ENCODE measurements at places on chromosomes 1 and 21.

GRCh38 chr1:94953107-94953506, 26.2 kb upstream of the CNN3 start:
- DNase-seq: no peak
- peaks cover 6% of the 10 kb centered on the region for H3K27me3 ChIP-seq
- H3K4me3 ChIP-seq: no peak overlapping the region
- H3K4me1 ChIP-seq: peaks cover 31% of the 10 kb centered on the region
- peaks cover 14% of the 10 kb centered on the region for H3K36me3 ChIP-seq

- peaks cover 3% of the 10 kb centered on the region for H3K27me3 ChIP-seq
- H3K4me1 ChIP-seq: peaks cover 20% of the 10 kb centered on the region
- H3K27ac ChIP-seq: no peak overlapping the region
- no peak overlapping the region for H3K4me3 ChIP-seq
- no peak for DNase-seq
Measured at GRCh38 chr1:233719655-233720341, 105.9 kb downstream of the KCNK1 start.

GRCh38 chr1:11848373-11848700, 754 bp upstream of the NPPA start:
- no peak overlapping the region for H3K27ac ChIP-seq
- H3K4me3 ChIP-seq: no peak overlapping the region
- peaks cover 35% of the 10 kb centered on the region for H3K36me3 ChIP-seq
- peaks cover 18% of the 10 kb centered on the region for H3K27me3 ChIP-seq

DNA sequence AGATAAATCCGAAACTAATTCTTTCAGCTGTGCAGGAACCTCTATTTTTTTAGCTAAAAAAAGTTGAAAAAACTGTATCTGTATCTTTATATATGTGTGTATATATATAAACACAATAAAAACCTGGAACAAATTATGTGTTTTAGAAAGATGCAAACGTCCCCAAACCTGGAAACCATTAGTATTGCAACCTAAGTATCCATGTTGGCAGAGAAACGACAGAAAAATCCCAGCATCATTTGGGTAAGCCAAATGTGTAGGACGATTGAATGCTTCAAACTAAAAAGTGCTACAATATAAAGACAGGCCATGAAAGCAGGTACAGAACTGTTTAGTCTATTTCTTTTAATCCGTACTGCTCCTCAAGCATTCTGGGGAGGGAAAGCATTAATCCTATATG, 87.9 kb downstream of the AHCTF1 start:
- no peak overlapping the region for H3K27ac ChIP-seq
- no peaks in the 10 kb centered on the region for H3K4me1 ChIP-seq
- H3K4me3 ChIP-seq: no peak overlapping the region
- H3K27me3 ChIP-seq: no peaks in the 10 kb centered on the region

DNA sequence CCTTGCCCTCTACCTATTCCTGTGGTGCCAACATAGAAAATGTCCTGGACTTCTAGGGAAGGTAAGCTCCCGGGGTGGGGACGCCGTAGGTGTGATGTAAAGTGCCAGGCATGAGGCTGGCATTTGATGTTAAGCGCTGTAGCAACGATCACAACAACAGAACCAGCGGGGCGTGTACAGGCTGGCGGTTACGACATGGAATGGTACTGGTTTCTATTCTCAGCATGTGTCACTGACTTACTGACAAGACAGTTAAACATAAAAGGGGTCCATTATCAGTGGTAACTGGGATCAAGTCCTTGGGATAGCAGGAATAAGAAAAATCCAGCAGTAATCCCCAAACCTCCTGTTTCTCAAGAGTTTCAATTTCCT, 58.9 kb downstream of the TGFBR3 start:
- no peaks in the 10 kb centered on the region for H3K36me3 ChIP-seq
- H3K27me3 ChIP-seq: no peaks in the 10 kb centered on the region
- H3K4me1 ChIP-seq: peaks cover 23% of the 10 kb centered on the region
- no peak for DNase-seq

DNA sequence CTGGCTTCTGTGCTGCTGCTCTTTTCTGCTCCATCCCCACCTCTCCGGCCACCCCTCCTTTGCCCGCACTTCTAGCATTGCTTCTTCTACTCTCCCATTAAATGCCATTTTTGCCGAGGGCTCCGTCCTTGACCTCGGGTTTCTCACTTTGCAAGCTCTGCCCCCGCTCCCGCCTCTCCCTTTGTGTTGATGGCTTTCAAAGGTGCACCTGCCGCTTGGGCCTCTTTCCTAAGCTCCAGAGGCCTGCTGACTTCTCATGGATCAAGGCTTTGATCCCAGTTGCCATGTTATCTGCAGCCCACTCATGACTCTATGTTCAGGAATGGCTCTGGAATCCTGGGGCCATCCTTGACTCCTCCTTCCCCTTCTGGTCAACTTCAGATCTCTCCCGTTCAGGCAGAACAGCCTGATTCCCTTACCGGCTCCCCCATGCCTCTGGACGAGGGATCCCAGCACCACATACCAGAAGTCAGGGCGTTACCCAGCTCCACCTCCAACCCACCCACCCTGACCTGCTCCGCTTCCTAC, 54.3 kb downstream of the TLR5 start:
- peaks cover 6% of the 10 kb centered on the region for H3K27me3 ChIP-seq
- no peak overlapping the region for H3K27ac ChIP-seq
- peaks cover 48% of the 10 kb centered on the region for H3K4me1 ChIP-seq
- no peak for DNase-seq
- H3K4me3 ChIP-seq: no peak overlapping the region

- H3K27ac ChIP-seq: peak overlapping the region; percentile 92
- no peak for DNase-seq
- H3K4me3 ChIP-seq: peak overlapping the region; percentile 98
Measured at GRCh38 chr1:228736844-228737445, 1.7 kb downstream of the RHOU start.

DNA sequence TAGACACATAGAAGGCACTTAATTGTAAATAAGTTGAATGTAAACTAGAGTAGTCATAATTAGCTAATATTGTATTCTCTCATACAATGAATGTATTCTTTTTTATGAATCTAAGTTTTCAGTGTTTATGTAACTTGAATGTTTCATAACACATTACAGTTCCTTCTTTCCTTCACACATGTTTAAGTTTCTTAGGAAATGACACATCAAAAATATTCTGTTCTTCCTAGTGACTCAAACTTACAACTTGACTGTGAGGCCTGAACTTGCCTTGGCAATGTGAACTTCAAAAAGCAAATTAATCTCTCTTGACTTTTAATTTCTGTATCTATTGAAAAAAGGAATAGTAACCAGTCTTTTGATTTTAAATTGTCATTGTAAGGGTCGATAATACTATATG, 700.1 kb downstream of the KCNT2 start:
- no peak for DNase-seq
- H3K4me1 ChIP-seq: peaks cover 4% of the 10 kb centered on the region
- H3K4me3 ChIP-seq: no peak overlapping the region
- H3K27me3 ChIP-seq: no peaks in the 10 kb centered on the region
- no peak overlapping the region for H3K27ac ChIP-seq

Measured in nephron progenitor cell (in vitro differentiated cells).